Suppressor macrophage (primary cell): ENCODE measurements at places on chromosomes 1 and 21.

DNA sequence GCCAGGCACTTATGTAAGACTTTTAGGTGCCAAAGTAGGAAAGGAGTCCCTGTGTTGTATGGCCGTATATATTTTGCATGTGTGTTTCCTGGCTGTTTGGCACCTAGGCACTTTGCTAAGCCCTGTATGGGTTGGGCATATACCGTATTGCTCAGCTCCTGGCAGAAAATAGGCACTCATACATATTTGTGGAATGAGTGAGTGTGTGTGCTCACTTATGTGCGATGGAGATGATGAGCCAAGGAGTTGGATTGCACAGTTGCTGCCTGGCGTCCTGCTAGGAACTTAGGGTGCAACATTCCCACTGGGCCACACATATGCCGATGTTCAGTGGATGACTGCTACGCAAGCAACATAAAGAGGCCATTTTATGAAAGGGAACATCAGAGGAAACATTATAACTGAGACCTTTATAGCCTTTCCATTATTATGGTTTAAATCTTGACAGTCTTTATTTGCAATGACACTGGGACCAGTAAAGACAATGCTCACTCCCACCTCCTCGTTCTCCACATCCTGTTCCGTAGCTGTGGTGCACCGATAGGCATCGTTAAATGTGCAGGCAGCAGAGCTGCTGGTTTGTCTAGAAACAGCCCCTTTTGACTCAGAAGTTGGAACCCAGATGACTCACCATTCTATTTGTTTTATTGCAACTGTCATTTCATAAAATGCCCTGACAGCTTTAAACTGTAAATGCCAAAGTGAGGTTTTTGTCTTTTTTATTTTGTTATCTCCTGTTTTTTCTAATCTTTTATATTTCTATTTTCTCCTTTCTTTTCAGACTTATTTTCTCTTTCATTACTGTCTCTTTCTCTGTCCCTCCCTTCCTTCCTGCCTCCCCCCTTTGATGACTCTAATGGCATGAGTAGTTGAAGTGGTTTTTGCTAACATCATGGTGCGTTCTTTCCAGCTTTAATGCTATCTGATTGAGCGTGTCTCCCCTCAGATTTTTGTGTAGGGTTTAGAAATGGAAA is 36.1 kb downstream of the PEX14 start:
- DNase-seq = peak; percentile 51

DNA sequence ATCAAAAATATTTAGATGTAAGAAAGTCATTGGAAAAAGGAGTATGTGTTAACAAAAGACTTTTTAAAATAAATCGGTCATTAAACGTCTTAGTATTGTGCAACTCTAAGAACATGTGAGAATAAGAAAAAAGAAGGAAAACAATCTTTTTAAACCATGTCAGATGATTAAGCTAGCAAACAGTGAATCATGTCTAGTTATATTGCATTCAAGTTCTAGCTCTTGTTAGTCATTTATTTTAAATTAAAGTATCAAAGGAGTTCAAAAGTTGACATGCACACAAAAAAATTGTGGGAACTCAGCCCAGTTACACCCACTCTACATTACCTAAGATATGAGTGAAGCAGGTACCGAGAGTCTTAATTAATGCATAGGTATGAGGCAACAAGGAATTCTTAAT is 9.8 kb downstream of the FRRS1 start:
- no peak for DNase-seq

GRCh38 chr1:63797056-63797726 is 23.4 kb downstream of the ROR1 start:
- DNase-seq = no peak

- peak; percentile 70 for DNase-seq
Observed at GRCh38 chr1:160466961-160467360, 56.1 kb downstream of the SLAMF6 start.

- DNase-seq = no peak
Observed at GRCh38 chr21:17427831-17428483, 84.9 kb upstream of the CXADR start.
